Activated CD8-positive, alpha-beta memory T cell treated with anti-CD3 and anti-CD28 coated beads, Interleukin-2, amount 10 ng/mL, durations not matched to agents 7 days and 5 days (primary cell): ENCODE measurements at places on chromosomes 1 and 21. TPM values are rescaled to one million over a fixed set of nuclear protein-coding genes. Genes with fewer than 3 reads are reported as not detected.

LCE3D gene
- not detected for total RNA-seq

- peak; percentile 78 for DNase-seq
These were observed 1.2 kb downstream of the SARS1 start for GRCh38 chr1:109214695-109215623.

DNA sequence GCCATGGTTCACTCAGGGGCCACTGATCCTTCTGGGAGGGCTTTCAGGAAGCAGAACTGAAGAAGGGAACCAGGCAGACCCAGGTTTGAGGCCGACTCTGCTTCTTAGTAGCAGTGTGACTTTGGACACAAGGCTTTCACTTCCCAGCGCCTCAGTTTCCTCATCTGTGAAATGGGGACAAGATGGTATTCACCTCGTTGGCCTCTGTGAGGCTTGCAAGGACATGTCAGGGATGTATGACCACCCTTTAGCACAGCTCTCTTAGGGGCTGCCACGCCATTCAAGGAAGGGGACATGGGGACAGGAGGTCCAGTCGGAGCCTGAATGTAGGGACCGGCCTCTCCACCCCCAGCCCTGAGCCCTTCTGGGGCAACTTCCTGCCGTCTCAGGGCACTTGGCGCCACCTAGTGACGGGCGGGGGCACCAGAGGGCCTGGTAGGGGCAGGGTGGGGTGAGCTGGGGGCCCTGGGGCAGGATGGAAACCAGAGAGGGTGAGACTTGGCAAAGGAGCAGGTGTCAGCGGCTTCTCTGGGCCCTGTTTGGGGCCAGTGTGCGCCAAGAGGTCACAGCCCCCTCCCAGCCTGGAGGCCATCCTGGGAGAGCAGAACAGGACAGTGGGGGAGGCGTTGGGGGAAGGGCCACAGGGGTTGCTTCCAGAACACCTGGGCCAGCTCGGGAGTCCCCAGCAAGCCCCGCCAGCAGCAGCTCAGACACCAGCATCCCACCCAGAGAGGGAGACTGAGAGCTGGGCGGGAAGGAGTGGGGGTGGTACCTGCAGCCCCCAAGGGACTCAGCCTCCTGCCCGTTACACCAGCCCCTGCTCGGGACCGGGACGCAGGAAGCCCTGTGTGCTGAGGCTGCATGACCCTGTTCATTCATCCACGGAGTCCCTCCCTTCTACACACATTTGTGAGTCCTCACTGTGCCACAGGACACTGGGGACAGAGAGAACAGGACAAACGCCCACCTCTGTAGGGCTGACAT lies 102.5 kb upstream of the TARDBP start:
- peak; percentile 83 for DNase-seq

- DNase-seq, result no peak
These were observed 17.6 kb downstream of the PAXBP1 start for GRCh38 chr21:32753818-32754585.

- DNase-seq, result no peak
These were observed 66.0 kb downstream of the GATAD2B start for GRCh38 chr1:153856763-153857162.

DNA sequence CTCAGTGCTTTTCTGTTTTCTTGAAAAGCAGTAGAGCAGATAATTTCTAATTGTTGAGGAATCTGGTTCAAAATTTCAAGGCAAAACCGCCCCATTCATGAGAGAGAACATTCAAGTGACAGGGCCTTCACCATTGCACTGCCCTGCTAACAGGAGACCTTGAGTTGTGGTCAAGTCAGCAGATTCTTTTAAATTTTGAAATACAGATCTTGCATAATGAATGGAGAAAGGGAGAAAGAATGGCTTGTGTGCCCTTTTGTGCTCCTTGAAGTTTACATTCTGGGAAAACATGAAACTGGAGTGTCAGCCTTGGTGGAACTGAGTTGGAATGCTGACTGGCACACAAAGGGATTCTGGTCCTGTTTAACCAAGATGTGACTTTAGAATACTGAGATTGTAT lies 164.5 kb upstream of the UBE2U start:
- no peak for DNase-seq

- DNase-seq, result no peak
These were observed 13.0 kb downstream of the FMN2 start for GRCh38 chr1:240104672-240105071.

EPRS1 gene
- total RNA-seq, result 100 TPM
